ENCODE measurements at places on chromosomes 1 and 21.

GRCh38 chr1:204598319-204598969 lies 82.2 kb downstream of the MDM4 start:
- no peak for DNase-seq

- no peak for DNase-seq
These were observed 21.2 kb upstream of the LRRC8C start for GRCh38 chr1:89611721-89612120.

GRCh38 chr1:235502601-235503402 lies 1.4 kb downstream of the B3GALNT2 start:
- DNase-seq, result peak; percentile 7

- no peak for DNase-seq
These were observed 151.3 kb upstream of the COL6A1 start for GRCh38 chr21:45830221-45830640.

GRCh38 chr1:23500466-23500865 lies 16.5 kb upstream of the ASAP3 start:
- DNase-seq, result no peak

DNA sequence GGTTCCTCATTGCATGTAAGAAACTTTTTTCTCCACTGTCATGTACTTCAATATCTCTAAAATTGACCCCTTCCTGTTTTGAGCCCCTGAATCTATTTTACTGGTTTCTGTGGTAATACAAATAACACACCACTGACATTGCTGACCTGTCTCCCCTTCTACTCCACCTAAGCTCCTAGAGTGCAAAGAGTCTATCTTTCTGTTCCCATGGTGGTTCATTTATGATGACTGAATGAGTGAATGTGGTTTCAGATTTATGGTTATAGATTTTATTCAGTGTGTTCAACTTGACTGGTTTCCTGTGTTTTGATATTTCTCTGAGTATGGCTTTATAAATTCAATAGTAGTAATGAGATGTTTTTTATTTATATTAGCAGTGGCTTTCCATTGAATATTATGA lies 127.7 kb downstream of the MAGI3 start:
- no peak for DNase-seq

DNA sequence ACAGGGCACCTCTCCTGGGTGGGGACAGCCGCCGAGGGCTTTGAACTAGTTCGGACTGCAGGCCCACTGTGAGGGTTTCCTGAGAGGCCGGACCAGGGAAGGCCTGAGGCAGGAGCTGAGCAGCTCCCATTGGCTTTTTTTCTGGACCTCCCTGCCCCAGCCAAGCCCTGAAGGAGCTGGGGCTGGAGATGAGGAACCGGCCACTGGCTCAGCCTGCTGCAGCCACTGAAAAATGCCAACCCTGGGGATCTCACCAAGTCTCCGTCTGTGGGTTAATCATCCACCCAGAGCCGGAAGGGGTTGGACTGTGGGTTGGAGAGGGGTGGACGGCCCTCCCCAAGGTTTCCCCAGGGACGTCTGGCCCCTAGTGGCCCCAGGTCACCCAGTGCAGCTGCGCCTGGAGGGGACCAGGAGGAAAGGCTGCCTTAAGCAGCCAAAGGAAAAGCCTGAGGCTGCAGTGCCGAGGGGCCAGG lies 2.5 kb downstream of the VWA1 start:
- no peak for DNase-seq

GRCh38 chr1:87146538-87146937 lies 182.1 kb upstream of the LMO4 start:
- DNase-seq, result no peak

DNA sequence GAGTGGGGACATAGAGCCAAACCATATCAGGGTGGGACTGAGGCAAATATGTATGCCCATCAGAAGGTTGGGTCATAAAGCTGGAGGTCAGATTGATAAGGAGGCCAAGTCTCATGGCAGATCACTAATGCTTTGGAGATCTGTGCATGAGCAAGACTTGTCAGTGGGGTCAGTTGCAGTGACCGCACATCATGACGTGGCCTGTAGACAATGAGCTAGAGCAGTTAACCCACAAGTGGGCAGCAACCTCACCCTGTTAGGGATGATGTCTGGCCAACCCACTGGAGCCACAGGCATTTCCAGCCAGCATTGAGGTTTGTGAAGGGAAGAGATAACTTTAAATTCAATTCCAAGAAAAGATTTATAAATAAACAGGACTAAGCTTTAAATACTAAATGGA lies 66.7 kb downstream of the XCL1 start:
- no peak for DNase-seq

GRCh38 chr1:100810360-100810759 lies 84.3 kb downstream of the EXTL2 start:
- no peak for DNase-seq

DNA sequence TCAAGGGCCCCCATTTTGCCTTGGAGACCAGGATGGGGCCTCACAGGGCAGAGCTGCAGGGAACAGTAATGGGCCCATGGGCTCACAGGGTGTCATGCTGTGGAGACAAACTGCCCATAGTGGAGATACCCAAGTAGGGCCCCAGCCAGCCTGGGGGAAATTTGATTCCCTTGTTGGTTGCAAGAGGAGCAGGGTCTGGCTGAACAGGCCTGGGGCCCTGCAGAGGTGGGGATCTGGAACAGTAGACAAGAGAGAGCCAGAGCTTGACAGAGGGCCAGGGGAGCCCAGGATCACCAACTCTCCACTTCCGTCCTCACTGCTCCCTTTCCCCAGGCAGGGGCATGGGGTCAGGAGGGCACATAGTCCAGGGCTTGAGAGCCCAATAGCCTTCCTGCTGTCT lies 8.7 kb downstream of the S100B start:
- DNase-seq, result no peak

- no peak for DNase-seq
These were observed 10.1 kb upstream of the ACTRT2 start for GRCh38 chr1:3011127-3011526.

- DNase-seq, result no peak
These were observed 550 bp upstream of the SYT11 start for GRCh38 chr1:155858800-155859233.

- peak; percentile 49 for DNase-seq
These were observed 21.9 kb downstream of the TSNAX start for GRCh38 chr1:231550448-231550781.

DNA sequence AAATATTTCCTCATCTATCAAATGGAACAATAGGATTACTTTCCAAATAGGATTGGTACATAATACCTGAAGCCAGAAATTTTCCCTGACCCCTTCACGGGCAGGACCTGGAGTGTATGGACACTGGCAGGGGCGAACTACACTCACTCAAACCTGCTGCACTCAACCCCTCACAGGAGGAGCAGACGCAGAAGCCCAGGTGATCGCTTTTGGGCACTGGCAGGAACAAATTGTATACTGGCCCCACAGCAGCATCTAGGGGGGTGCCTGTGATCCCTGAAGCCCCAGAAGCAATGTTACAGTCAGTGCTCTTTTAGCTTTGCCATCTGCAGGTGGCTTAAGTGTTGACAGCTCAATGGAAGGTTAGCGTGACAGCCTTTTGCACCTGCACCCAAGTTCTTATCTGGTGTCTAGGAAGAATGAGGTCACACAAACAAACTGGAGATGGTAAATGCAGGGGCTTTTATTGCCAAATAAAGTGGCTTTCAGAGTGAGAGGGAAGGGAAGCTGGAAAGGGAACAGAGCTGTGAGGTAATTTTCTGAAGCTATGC lies 199.2 kb upstream of the NEGR1 start:
- no peak for DNase-seq

DNA sequence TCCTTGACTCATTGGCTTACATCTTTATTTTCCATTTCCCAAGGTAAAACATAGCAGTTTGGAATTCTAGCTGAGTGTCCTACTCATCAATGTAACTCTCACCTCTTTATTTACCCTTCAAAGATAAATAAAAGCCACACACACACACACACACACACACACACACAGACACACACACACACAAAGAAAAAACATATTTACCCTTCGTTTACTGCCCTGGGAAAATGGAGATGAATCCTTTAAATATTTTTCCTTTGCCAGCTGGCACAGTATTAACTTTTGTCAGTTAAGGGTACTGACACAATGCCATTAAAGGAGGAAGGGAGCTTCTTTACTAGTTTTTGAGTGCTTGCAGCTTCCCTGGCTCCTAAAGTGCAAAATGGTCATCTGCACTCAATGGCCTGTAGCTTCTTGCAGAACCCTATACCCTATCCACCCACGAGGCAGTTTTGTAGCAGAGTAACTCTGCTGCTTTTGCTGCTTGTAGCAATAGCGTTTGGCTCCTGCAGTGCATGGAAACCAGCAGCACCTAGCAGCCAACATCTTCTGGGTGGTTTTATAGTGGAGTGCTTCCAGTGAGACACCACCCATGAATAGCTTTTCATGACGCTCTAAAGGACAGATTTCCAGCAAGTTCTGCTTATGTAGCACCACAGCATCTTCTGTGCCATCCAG lies 103.7 kb downstream of the HS2ST1 start:
- DNase-seq, result no peak

DNA sequence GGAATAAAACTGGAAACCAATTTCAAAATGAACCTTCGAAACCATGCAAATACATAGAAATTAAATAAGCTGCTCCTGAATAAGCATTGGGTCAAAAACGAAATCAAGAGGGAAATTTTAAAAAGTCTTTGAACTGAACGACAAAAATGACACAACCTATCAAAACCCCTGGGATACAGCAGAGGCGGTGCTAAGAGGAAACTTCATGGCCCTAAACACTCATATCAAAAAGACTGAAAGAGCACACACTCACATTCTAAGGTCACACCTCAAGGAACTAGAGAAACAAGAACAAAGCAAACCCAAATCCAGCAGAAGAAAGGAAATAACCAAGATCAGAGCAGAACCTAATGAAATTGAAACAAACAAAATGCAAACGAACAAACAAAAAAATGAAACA lies 85.2 kb upstream of the CDC42BPA start:
- no peak for DNase-seq

GRCh38 chr1:228408041-228408868 lies 1.6 kb upstream of the TRIM11 start:
- no peak for DNase-seq

DNA sequence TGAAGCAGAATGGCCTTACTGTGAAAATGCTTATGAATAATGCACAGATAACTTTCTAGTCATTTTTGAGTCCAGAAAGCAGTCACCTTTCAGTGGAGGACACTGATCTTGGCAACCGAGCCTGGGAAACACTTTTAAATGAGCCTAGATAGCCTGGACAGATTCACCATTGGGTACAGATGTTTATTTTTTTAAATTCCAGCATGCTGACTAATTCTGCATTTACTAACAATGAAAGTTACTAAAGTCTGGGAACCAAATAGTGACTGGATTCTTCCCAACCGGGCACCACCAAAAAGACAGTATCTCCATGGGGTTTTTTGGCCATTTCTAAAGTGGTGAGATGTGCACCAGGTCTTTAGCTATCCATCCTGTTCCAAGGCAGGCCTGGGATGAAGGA lies 3.3 kb upstream of the FMOD start:
- peak; percentile 37 for DNase-seq

DNA sequence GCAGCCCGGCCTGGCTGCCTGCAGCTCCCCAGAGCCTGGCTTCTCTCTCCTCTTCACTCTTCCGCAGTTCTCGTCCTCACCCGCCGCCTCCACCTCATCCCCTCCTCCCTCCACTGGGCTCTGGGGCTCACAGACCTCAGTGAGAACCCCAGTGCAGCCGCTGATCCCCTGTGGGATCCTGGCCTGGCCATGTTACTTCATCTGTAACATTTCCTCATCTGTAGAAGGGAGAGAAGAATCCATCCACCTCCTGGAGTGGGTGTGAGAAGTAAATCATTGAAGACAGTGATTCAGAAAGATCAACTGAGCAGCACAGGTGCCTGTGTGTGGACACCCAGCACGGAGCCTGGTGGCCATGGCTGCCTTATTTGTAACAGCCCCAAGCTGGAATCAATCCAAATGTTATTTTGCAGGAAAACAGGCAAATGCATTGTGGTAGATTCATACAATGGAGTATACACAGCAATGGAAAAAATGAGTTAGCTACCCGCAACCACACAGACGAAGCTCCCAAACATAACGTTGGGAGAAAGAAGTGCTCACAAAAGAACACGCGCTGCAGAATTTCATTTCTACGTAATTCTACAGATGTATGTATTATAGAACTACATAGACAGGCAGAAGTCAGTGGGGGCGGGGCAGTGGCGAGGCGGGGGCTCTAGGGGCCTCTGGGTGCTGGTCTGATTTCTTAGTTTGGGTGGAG lies 8.7 kb downstream of the LAPTM5 start:
- peak; percentile 96 for DNase-seq

- no peak for DNase-seq
These were observed 42.7 kb downstream of the NIBAN1 start for GRCh38 chr1:184931566-184931965.

- DNase-seq, result no peak
These were observed 131.9 kb downstream of the HLX start for GRCh38 chr1:221011145-221011544.

- peak; percentile 67 for DNase-seq
These were observed 562 bp downstream of the MAP7D1 start for GRCh38 chr1:36156329-36157114.

DNA sequence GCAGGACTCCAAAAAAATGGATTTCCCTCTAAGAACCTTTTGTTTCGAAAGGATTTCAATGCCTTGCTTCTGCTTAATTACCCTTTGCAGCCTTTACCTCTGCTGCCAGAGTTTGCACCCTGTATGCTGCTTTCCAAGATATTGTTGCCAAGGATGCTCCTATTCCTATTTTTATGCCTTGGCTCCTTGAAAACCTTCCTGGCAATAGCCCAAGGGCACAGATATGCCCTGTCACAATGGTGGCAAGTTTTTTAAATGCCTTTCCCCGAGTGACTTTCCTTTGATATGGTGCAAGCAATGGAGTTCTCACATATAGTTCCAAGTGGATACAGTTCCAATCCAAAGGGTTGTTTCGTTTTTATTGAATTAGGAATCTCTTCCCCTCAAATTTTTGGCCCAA lies 1983.0 kb downstream of the MRPL39 start:
- DNase-seq, result no peak

- no peak for DNase-seq
These were observed 34.3 kb downstream of the AMY1C start for GRCh38 chr1:103783944-103784377.

DNA sequence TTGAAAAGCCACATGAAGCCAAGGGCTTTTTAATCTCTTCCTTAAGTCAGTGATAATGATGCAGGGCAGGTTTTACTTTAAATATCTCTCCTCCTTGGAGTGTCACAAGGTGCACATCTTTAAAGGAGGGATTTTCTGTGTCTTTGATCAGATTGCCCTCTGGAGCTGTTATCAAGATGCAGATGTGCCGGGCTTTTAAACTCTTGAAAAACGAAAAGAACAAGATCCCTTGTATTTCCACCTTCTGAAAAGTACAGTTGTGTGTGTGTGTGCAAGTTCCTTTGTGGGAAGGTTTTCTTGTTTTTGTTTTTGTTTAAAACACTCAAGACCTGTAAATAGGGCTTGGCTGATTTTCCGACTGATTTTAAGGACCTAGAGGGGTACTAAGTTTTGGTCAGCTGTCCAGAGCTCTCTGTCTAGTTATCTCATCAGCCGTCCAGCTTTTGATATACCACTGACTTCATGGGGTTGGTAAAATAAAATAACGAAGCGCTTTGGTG lies 1.6 kb downstream of the MARK1 start:
- no peak for DNase-seq

GRCh38 chr1:164712131-164713036 lies 153.4 kb downstream of the PBX1 start:
- DNase-seq, result peak; percentile 97
